Putamen (tissue), 1 donor: ENCODE measurements at places on chromosomes 12 and 14.

- DNase-seq = peak; percentile 75
Measured at GRCh38 chr12:112013601-112014402, 576 bp downstream of the ERP29 start.

GRCh38 chr14:68703093-68703492 is 89.8 kb downstream of the ZFP36L1 start:
- no peak for DNase-seq

DNA sequence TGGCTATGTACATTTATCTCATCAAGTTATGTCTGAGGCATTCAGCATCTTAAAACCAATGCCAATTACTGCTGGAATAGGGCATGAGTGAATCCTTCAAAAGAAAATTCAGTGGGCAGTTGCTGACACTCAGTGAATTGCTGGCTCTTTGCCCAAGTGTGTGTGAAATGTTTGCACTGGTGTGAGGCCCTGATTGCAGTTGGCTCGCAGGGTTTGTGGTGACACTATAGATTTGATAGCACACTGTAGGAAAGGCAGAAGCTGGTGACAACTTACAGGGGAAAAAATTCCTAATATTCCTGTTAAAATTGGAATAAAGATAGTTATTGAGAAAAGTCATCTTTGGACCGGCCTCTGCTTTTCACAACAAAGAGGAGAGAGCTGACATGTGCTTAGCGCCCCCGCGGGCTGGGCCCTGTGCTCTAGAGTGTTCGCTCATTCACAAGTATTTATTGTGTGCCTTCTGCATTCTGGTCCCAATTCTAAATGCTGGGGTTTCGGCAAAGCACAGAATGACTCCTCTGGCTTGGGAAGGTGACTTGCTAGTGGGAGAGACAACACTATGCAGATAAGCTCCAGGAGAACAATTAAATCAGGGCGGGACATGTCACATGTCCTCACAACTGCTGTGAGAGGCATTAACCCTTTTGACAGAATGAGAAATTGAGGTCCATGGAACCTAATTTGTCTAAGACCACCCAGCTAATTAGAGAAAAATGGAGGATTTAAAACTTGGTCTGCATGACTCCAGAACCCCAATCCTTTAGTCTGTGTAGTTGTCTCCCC is 418.7 kb downstream of the NPAS3 start:
- peak; percentile 59 for DNase-seq

DNA sequence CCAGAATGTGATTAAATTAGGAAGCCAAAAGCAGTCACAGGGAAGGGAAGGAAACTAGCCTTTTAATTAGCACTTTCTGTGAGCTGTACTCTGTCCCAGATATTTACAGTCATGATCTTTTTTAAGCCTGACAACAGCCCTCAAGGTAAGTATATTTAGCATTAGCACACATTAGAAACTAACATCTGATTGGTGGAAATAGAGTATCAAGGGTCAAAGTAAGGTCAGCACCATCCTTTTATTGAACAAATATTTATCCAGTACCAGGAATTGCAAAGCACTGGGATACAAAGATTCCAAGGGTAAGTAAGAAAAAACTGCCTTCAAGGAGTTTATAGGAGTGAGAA is 28.2 kb downstream of the RPGRIP1 start:
- DNase-seq = no peak

DNA sequence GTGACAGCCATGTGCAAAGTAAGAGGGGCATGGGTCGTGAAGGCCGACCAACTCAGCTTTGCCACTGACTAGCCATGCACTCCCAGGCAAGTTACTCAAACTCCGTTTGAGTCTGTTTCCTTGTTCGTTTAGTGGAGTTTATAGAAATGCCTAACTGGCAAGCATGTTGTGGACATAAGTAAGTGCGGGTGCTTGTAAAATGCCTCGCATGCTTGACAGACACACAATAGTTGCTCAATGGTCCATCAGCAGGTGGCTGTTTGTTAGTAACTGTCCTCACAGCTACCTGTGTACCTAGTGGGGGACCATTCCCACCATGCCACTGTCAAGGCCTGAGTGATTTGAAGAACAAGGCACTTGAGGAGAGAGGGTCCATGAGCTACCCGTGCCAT is 338.3 kb downstream of the DPF3 start:
- no peak for DNase-seq

DNA sequence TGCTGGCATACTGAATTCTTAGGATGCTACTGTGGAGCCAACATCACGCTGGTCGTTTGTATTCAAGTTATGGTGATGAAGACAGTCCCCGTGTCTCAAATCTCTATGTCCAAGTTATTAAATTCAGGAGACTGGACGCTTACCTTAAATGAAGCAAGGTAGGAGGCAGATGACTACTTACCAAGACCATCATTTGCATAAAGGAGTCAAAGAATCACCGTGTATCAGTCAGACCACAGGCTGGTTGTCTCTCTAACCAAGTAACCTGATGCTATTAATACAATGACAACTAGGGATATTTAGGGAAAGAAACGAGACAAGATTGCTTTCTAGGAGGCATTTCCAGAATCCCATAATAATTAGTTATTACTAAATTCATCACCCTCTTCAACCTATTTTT is 78.1 kb upstream of the FRMD6 start:
- no peak for DNase-seq

GRCh38 chr14:64680013-64680713 is 24.1 kb upstream of the PLEKHG3 start:
- no peak for DNase-seq

DNA sequence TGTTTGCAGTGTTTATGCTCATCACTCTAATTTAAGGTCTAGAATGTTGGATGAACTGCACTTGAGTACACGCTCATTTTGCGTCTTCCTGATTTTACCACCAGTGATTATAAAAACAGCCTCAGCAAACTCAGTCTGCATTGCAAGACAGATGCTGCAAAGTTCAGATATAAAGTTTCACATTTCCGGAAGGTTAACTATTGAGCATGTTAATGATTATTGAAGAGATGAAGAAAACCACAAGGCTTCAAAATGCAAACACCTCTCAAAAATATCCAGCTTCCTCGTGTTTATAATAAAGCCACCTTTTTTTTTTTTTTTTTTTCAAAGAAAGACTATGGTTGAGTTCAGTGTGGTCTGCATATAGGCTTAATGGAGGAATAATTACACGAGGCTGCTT is 92.1 kb upstream of the BMP4 start:
- no peak for DNase-seq

- no peak for DNase-seq
Measured at GRCh38 chr14:42111355-42111754, 504.7 kb downstream of the LRFN5 start.

DNA sequence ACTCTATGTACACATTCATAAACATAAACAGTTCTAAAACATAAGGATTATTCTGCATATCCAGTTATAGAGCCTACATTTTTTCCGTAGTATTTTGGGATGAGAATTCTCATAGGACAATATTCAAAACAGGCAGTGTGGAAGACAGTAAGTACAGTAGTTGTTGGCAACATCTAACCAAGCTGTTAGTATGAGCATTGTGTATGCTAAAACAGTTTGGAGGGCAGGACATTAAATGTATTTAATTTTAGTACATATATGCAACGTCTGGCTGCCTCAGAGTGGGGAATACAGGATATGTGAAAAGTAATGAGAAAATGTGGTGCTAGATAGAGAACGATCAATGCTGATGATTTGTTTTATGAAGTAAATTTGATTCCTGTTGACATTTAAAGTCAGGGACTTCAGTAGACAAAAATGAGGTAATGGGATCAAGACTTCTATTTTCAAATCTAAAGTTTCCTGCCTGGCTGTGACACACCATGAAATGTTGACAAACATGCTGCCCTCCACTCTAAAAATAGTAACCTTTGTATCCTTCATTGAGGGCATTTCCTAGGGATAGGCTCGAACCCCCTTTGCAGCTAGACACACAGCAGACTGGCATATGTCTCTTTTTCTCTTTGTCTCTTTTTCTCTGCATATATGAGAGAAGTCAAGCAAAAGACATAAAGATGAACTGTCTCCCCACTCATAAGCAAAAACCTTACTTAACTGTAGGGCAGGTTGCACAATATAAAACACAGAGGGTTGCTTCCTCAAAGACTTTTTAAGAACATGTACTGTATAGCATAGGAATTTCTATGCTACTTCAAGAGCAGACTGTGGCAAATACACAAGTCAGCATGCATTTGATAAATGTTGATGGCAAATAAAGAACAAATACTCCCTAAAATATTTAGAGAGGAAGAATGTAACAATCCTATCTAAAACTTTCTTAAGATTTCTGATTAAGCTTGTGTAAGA is 75.5 kb upstream of the GTF2A1 start:
- DNase-seq = no peak

DNA sequence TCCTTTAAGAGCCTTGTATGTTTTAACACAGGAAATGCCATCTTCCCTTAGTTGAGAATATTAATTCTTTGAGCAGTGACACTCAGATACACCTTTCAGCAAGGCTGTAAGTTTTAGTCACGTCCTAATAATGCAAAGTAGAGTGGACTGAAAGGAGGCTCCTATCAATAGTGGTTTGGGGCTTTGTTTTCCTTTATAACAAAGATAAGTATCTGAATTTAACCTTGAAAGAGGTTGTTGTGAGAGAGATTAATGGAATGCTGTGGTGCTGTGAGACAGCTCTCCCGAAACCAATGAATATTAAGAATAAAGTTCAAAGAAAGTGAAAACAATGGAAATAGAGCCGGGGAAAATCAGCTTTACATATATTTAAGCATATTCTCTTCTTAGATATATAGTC is 259.6 kb downstream of the ERC1 start:
- no peak for DNase-seq

GRCh38 chr14:83151571-83151970 is 1617.9 kb upstream of the SEL1L start:
- DNase-seq = no peak

- DNase-seq = no peak
Measured at GRCh38 chr14:50801706-50802105, 29.3 kb downstream of the NIN start.

DNA sequence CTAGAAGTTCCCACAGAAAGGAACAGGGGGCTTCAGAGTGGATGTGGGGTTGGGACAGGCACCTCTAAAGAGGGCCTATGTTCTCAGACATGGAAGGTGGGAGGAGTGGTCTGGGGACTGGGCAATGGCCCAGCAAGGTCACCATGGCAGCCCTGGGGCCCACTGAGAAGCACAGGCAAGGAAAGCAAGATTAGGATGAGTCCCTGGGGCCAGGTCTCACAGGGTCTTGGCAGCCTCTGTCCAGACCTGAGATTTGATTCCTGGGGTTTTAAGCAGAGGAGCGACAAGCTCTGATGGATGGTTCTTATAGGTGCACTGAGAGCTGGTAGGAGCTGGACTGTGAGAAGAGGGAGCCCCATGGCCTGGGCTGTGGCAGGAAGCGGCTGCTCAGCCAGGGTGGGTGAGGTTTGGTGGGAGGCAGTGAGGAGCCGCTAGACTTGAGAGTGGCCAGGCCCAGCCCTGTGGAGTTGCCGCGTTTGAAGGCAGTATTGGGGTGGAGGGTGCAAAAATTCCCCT is 44.0 kb downstream of the DLK1 start:
- no peak for DNase-seq

- peak; percentile 45 for DNase-seq
Measured at GRCh38 chr12:69639400-69640016, 28.8 kb upstream of the LRRC10 start.

- no peak for DNase-seq
Measured at GRCh38 chr12:34625116-34625515, 602.8 kb downstream of the ALG10 start.

GRCh38 chr14:22403296-22403695 is 185.7 kb downstream of the DAD1 start:
- no peak for DNase-seq
